ENCODE measurements at places on chromosomes 2 and 18.

- no peak for DNase-seq
Observed at GRCh38 chr18:57655740-57656139, 34.1 kb upstream of the NARS1 start.

DNA sequence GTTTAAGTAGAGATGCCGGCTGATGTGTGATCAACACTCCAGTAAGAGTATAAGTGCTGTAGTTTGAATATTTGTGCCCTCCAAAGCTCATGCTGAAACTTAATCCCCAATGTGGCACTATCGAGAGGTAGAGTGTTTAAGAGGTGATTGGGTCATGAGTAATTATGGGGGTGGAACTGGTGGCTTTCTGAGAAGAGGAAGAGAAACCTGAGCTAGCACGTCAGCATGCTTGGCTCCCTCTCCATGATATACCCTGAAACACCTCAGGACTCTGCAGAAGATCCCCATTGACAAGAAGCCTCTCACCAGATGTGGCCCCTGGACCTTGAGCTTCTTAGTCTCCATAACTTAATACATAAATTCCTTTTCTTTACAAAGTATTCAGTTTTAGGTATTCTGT is 584.8 kb downstream of the TSN start:
- DNase-seq, result no peak

DNA sequence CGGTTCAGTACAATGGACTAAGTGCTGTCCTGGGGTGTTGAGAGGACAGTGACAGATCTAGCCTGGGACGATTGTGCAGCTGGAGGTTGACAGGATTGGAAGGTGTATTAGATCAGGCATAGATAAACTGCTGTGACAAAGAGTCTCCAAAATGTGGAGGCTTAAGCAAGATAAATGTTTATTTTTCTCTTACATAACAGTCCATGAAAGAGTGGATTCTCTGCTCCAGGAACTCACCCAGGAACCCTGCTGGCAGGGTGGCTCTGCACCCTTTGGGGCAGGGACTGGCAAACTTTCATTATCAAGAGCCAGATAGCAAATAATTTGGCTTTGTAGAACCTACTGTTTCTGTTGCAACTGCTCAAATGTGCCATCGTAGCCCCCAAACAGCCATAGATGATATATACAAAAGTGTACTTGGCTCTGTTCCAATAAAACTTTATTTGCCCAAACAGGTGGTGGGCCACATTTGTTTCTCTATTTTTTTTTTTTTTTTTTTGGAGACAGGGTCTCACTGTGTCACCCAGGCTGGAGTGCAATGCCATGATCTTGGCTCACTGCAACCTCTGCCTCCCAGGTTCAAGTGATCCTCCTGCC is 9.7 kb downstream of the HRH4 start:
- peak; percentile 28 for DNase-seq

GRCh38 chr2:190599073-190599472 is 49.8 kb upstream of the NAB1 start:
- no peak for DNase-seq

- DNase-seq, result no peak
Observed at GRCh38 chr2:8615252-8615575, 66.6 kb upstream of the ID2 start.

- DNase-seq, result no peak
Observed at GRCh38 chr2:120503793-120504571, 158.0 kb downstream of the INHBB start.

DNA sequence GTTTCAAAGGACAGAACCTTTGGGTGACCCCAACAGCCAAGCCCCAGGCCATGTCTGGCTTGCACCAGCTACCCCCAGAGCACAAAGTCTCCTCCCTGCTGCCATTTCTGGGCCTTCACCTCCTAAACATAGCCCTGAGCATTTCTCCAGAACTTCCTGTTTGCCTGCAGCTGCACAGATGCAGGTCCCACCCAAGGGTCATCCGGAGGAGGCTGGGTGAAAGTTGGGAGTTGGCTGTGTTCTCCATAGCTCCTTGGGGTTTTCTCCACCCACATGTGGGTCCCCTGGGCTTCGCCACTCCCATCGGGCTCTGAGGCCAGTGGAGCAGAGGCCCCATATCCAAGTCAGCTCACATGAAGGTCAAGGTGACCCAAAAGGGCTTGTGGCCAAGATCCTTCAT is 4.3 kb downstream of the TNP1 start:
- DNase-seq, result no peak

DNA sequence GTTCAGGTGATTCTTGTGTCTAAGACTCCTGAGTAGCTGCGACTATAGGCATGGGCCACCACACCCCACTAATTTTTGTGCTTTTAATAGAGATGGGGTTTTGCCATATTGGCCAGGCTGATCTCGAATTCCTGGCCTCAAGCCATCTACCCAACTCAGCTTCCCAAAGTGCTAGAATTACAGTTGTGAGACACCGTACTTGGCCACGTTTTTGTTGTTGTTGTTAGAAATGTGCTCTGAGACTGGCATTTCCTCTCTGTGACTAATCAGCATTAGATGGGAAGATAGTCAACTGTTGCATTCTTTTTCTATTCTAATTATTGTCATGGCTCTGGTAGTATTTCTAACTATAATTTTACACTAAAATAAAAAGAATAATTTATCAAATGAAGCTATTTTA is 191.7 kb downstream of the CAMKMT start:
- no peak for DNase-seq

All from WERI-Rb-1 (cell line).